T-cell (primary cell): ENCODE measurements at places on chromosomes 3 and 15. TPM values are rescaled to one million over a fixed set of nuclear protein-coding genes. Genes with fewer than 3 reads are reported as not detected.

GRCh38 chr15:25378501-25378901, 60.3 kb downstream of the UBE3A start:
- no peak overlapping the region for H3K4me3 ChIP-seq
- DNase-seq: no peak
- no peak overlapping the region for H3K27ac ChIP-seq
- H3K36me3 ChIP-seq: no peaks in the 10 kb centered on the region

DNA sequence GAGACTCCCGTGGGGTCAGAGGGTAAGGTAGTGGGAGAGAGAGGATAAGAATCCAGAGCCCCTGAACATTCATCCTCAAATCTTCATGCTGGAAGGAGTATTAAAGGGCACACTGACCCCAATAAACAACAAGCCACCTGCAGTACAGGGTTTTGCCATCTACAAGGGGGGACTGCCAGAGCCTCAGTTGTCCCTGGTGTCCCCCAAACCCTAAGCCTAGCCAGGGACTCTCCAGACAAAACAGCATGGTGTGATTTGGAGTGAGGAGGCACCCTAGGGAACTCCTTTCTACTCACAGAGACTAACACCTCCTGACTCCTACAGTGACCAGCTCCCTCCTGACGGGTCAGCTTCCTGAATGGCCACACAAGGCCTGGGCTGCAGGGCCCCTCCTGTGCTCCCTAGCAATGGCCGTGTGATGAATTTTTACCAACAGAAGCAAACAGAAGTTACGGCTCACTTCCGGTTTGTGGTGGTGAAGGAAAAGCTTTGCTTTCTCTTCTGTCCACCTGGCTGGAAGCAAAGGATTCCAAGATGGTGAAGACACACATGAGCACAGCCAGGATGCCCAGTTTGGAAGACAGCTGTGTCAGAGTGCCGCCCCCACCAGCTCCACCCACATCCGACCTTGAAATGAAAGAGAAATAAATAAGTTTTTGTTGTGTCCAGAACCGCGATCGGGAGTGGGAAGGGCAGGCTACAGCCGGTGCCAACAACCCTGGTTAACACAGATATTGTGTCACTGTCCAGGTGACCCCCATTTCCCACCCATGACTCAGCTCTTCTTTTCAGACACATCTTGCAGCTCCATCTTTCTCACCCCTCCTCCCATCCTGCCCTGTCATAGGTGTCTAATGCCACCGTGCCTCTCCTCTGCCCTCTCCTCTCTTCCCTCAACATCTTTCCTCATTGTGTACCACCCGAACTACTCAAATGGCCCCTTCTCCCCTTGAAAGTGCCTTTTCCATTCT, 69.6 kb upstream of the ATP13A3 start:
- H3K36me3 ChIP-seq: no peaks in the 10 kb centered on the region
- no peak overlapping the region for H3K27ac ChIP-seq
- no peaks in the 10 kb centered on the region for H3K27me3 ChIP-seq
- no peak overlapping the region for H3K4me3 ChIP-seq

Gene A4GNT
- not detected for total RNA-seq

Gene GUCA1C
- not detected for total RNA-seq

- no peaks in the 10 kb centered on the region for H3K4me1 ChIP-seq
- no peaks in the 10 kb centered on the region for H3K27me3 ChIP-seq
- H3K27ac ChIP-seq: no peak overlapping the region
Observed at GRCh38 chr15:63136742-63137141, 15.1 kb downstream of the LACTB start.

GRCh38 chr3:20561166-20561565, 375.2 kb upstream of the SGO1 start:
- no peak for DNase-seq
- H3K27me3 ChIP-seq: no peaks in the 10 kb centered on the region
- H3K36me3 ChIP-seq: no peaks in the 10 kb centered on the region
- H3K4me3 ChIP-seq: no peak overlapping the region

GRCh38 chr15:101099183-101099582, 152.7 kb downstream of the CHSY1 start:
- no peak overlapping the region for H3K4me3 ChIP-seq
- no peaks in the 10 kb centered on the region for H3K27me3 ChIP-seq

GRCh38 chr3:15428539-15428938, 1.1 kb downstream of the EAF1 start:
- no peak overlapping the region for H3K27ac ChIP-seq
- H3K27me3 ChIP-seq: no peaks in the 10 kb centered on the region
- peak overlapping the region; percentile 96 for H3K4me3 ChIP-seq
- no peaks in the 10 kb centered on the region for H3K36me3 ChIP-seq

GRCh38 chr3:197352382-197352781, 54.0 kb upstream of the DLG1 start:
- H3K27me3 ChIP-seq: peaks cover 19% of the 10 kb centered on the region
- H3K4me3 ChIP-seq: no peak overlapping the region
- H3K4me1 ChIP-seq: no peaks in the 10 kb centered on the region
- H3K36me3 ChIP-seq: no peaks in the 10 kb centered on the region
- H3K27ac ChIP-seq: no peak overlapping the region

- H3K4me1 ChIP-seq: no peaks in the 10 kb centered on the region
- DNase-seq: no peak
- H3K4me3 ChIP-seq: no peak overlapping the region
- H3K27me3 ChIP-seq: no peaks in the 10 kb centered on the region
- H3K27ac ChIP-seq: no peak overlapping the region
Observed at GRCh38 chr3:178392511-178392926, 143.7 kb upstream of the KCNMB2 start.

Gene RHCG
- not detected for total RNA-seq

DNA sequence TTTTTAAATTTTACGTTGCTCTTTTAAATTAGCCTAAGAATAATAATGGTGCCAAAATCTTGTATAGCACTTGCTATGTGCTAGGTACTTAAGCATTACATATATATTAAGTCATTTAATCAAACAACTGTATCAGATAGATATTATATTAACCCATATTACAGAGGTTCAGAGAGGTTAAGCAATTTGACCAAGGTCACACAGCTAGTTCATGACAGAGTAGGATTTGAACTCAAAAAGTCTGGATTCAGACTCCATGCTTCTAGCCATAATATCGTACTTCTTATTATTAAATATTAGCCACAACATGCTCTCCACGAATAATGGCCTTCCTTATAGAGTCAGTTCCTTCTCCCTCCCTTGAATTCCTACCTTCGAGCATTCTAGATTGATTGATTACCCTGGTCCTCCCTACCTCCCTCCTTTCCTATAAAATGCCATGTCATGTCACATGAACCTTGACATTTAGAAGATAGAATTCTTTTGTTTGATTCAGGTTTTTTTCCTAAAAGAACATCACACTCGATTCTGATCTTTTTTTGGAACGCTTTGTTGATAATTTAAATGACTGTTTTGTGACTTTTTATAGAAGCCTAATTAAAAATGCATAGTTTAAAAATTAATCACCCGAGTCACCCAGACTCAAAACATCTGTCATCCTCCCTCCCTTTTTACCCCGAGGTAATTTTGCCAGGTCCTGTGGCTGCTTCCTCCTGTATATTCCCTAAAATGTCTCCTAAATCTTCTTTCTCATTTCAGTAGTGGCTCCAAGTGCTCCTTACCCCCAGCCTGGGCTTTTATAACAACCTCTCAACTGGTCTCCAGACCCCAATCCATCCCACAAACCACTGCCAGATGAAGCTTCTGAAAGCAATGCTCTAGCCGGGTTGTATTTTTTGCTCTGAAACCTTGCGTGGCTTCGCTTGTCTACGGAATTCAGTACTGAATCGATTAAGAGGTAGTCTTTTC, 8.5 kb upstream of the PSMD6 start:
- H3K27me3 ChIP-seq: peaks cover 3% of the 10 kb centered on the region
- H3K4me3 ChIP-seq: no peak overlapping the region
- H3K27ac ChIP-seq: no peak overlapping the region
- H3K4me1 ChIP-seq: no peaks in the 10 kb centered on the region

Gene ZIC4
- total RNA-seq: not detected

Gene QTRT2
- 31.7 TPM for total RNA-seq

Gene STXBP5L
- not detected for total RNA-seq

- H3K4me3 ChIP-seq: no peak overlapping the region
- H3K36me3 ChIP-seq: no peaks in the 10 kb centered on the region
- H3K4me1 ChIP-seq: peaks cover 4% of the 10 kb centered on the region
Observed at GRCh38 chr3:177229791-177230190, 32.5 kb upstream of the TBL1XR1 start.

Gene PAK6
- total RNA-seq: not detected

DNA sequence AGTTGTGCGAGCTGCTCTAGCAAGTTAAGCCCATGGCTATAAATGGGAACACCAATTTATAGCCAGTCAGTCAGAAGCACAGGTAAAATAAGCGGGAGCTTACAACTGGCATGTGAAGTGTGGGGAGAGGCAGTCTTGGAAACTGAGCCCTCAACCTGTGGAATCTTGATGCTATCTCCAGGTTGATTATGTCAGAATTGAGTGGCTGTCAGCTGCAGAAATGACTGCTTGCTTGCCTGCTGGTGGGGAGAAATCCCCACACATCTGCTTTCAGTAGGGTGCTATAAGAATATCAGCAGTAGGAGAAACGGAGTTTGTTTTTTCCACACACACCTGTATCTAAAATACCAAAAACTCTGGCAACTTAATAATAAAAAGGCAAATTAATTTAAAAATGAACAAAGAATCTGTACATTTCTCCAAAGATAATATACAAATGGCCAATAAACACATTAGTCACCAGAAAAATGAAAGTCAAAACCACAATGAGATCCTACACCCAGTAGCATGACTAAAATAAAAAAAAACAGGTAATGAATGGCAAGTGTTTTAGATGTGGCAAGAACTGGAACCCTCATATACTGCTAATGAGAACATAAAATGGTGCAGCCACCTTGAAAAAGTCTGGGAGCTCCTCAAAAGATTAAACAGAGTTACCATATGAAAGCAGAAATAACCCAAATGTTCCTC, 26.0 kb upstream of the MAP4 start:
- no peaks in the 10 kb centered on the region for H3K4me1 ChIP-seq
- no peaks in the 10 kb centered on the region for H3K36me3 ChIP-seq
- H3K27me3 ChIP-seq: no peaks in the 10 kb centered on the region
- H3K4me3 ChIP-seq: no peak overlapping the region
- DNase-seq: no peak
- no peak overlapping the region for H3K27ac ChIP-seq

Gene LRRC31
- total RNA-seq: not detected

Gene CHRM5
- not detected for total RNA-seq

GRCh38 chr3:169886671-169887070, 16.9 kb upstream of the LRRC31 start:
- H3K27ac ChIP-seq: no peak overlapping the region
- H3K27me3 ChIP-seq: no peaks in the 10 kb centered on the region

GRCh38 chr3:33054100-33055092, 42.5 kb downstream of the GLB1 start:
- no peak overlapping the region for H3K4me3 ChIP-seq
- peaks cover 9% of the 10 kb centered on the region for H3K4me1 ChIP-seq
- H3K36me3 ChIP-seq: no peaks in the 10 kb centered on the region
- peak overlapping the region; percentile 80 for H3K27ac ChIP-seq
- H3K27me3 ChIP-seq: no peaks in the 10 kb centered on the region

GRCh38 chr3:50275996-50276761, 2.7 kb upstream of the LSMEM2 start:
- peak; percentile 23 for DNase-seq
- H3K4me3 ChIP-seq: peak overlapping the region; percentile 15
- no peak overlapping the region for H3K27ac ChIP-seq

DNA sequence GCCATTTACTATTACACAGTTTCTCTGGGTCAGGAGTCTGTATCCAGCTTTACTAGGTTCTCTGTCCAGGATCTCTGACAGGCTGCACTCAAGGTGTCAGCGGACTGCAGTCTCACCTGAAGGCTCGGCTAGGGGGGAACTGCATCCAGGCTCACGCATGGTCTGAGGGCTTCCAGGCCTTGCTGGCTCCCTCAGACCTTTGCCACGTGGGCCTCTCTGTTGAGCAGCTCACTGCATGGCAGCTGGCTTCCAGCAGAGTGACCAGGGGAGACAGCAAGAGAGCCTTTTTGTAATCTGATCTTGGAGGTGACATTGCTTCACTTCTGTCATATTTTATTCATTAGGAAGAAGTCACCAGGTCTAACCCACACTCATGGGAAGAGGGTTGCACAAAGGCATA, 152.3 kb downstream of the CACNA2D3 start:
- H3K4me3 ChIP-seq: no peak overlapping the region
- no peak overlapping the region for H3K27ac ChIP-seq
- DNase-seq: no peak
- no peaks in the 10 kb centered on the region for H3K36me3 ChIP-seq

- no peaks in the 10 kb centered on the region for H3K4me1 ChIP-seq
- no peak overlapping the region for H3K4me3 ChIP-seq
- H3K27ac ChIP-seq: no peak overlapping the region
Observed at GRCh38 chr3:15440891-15441290, 13.5 kb downstream of the EAF1 start.

- H3K27ac ChIP-seq: no peak overlapping the region
- no peak for DNase-seq
- no peaks in the 10 kb centered on the region for H3K4me1 ChIP-seq
- H3K4me3 ChIP-seq: no peak overlapping the region
- H3K27me3 ChIP-seq: no peaks in the 10 kb centered on the region
Observed at GRCh38 chr15:79179108-79179561, 88.6 kb upstream of the RASGRF1 start.

Gene DPPA4
- 1.2 TPM for total RNA-seq

Gene ICE2
- 57.6 TPM for total RNA-seq

DNA sequence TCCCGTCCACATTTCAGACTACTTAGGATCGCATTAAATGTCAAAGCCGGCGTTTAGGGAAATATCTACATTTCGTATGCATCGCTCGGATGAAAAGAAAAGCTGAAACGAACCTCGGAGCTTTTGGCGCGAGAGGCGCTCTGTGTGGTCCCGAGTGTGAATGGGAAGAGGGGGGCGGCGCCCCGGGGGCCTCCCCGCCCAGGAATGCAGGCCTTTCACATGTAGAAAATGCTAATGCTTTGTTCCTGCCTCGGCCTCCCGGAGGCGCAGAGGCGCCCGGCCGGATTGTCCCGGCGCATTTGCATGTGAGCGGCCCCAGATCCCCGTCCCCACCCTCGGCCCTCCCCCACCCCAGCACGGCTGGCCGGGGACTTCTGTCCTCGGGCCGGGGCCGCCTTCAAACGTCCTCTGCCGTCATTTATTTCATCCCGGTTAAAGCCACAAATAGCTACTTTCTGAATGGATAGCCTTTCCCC, 37.0 kb upstream of the TRIM71 start:
- DNase-seq: no peak
- H3K36me3 ChIP-seq: no peaks in the 10 kb centered on the region
- peaks cover 12% of the 10 kb centered on the region for H3K4me1 ChIP-seq
- no peak overlapping the region for H3K27ac ChIP-seq

DNA sequence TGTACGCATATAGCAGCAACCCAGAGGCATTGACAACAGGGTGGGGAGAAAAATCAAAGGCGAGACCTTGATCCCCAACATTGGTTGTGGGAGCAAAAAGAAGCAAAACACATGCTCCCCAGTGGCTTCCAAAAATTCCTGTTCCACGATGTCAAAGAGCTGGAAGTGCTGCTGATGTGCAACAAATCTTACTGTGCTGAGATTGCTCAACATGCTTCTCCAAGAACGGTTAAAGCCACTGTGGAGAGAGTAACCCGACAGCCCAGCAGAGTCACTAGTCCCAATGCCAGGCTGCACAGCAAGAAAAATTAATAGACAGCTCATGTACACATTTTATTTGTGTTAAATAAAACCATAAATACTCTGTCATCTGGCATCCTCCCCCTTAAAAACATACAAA, 179.9 kb upstream of the PFN2 start:
- H3K36me3 ChIP-seq: no peaks in the 10 kb centered on the region
- H3K4me3 ChIP-seq: no peak overlapping the region
- no peak for DNase-seq
- no peak overlapping the region for H3K27ac ChIP-seq
- H3K4me1 ChIP-seq: no peaks in the 10 kb centered on the region

- no peaks in the 10 kb centered on the region for H3K4me1 ChIP-seq
- H3K36me3 ChIP-seq: no peaks in the 10 kb centered on the region
- no peak overlapping the region for H3K4me3 ChIP-seq
- no peak for DNase-seq
Observed at GRCh38 chr3:146914409-146914808, 309.3 kb upstream of the PLSCR5 start.

Gene ABHD6
- 5.5 TPM for total RNA-seq
